Activated T-cell treated with anti-CD3 and anti-CD28 coated beads, Interleukin-2, amount 50 U/mL, for 24 hours (primary cell): ENCODE measurements at places on chromosomes 5 and 9.

DNA sequence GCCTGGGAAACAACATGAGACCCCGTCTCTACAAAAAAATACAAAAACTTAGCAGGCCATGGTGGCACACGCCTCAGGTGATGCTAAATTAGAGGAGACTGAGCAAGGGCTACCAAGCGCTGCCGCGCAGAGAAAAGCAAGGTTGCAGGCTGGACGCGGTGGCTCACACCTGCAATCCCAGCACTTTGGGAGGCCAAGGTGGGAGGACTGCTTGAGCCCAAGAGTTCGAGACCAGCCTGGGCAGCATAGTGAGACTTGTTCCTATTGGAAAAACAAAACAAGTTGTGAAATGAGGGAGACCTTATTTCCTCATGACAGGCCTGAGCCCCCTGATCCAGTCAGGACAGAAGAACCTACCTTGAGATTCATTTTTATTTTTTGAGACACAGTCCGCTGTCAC lies 11.5 kb downstream of the RNF44 start:
- no peak for DNase-seq
- H3K4me1 ChIP-seq = peaks cover 27% of the 10 kb centered on the region
- H3K4me3 ChIP-seq = no peak overlapping the region
- H3K27ac ChIP-seq = no peak overlapping the region

GRCh38 chr9:134163371-134164196 lies 780 bp downstream of the RNU6ATAC start:
- H3K4me1 ChIP-seq = peaks cover 26% of the 10 kb centered on the region
- H3K4me3 ChIP-seq = no peak overlapping the region
- H3K27ac ChIP-seq = no peak overlapping the region
- H3K27me3 ChIP-seq = no peaks in the 10 kb centered on the region

- peaks cover 44% of the 10 kb centered on the region for H3K4me1 ChIP-seq
- H3K36me3 ChIP-seq = peaks cover 70% of the 10 kb centered on the region
- no peaks in the 10 kb centered on the region for H3K27me3 ChIP-seq
- peak overlapping the region; percentile 100 for H3K27ac ChIP-seq
- H3K4me3 ChIP-seq = peak overlapping the region; percentile 90
Observed at GRCh38 chr5:43485406-43485805, 1.7 kb upstream of the TMEM267 start.

DNA sequence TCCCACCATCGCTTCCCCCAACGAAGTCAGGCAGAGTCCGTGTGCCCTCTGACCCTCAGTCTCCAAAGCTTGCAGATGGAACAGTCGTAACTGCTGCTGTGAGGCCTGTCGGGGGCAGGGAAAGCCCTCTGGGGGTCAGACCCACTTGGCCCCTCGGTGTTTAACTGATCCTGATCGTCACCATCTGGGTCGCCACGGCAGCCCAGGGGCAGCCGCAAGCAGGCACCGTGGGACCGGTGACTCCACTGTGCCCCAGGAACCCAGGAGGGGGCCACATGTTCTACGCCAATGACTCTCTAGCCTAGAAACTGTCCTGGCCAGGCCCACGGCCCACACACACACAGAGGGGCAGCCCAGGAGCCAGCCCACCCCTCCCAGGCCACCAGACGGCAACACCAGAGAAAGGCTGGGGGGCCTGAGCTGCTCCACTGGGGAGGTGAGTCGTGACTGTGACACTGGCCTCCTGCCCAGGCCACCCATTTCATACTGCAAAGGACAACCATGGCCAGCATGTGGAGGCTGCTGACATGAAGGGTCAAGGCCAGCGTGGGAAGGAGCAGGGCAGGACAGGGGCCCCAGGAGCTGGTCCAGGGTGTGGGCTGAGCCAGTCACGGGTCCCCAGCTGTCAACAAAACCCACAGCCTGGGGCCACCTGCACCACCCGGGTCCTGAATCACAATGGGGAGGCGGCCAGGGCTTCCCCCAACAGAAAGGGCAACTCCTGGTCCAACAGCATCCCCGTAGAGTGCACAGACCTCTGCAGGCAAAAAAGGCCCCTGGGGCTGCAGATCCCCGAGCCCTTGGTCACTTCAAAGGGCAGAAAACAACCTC lies 20.8 kb downstream of the VAV2 start:
- no peak for DNase-seq
- H3K27me3 ChIP-seq = no peaks in the 10 kb centered on the region
- no peaks in the 10 kb centered on the region for H3K36me3 ChIP-seq
- no peak overlapping the region for H3K27ac ChIP-seq
- H3K4me1 ChIP-seq = no peaks in the 10 kb centered on the region
- no peak overlapping the region for H3K4me3 ChIP-seq

DNA sequence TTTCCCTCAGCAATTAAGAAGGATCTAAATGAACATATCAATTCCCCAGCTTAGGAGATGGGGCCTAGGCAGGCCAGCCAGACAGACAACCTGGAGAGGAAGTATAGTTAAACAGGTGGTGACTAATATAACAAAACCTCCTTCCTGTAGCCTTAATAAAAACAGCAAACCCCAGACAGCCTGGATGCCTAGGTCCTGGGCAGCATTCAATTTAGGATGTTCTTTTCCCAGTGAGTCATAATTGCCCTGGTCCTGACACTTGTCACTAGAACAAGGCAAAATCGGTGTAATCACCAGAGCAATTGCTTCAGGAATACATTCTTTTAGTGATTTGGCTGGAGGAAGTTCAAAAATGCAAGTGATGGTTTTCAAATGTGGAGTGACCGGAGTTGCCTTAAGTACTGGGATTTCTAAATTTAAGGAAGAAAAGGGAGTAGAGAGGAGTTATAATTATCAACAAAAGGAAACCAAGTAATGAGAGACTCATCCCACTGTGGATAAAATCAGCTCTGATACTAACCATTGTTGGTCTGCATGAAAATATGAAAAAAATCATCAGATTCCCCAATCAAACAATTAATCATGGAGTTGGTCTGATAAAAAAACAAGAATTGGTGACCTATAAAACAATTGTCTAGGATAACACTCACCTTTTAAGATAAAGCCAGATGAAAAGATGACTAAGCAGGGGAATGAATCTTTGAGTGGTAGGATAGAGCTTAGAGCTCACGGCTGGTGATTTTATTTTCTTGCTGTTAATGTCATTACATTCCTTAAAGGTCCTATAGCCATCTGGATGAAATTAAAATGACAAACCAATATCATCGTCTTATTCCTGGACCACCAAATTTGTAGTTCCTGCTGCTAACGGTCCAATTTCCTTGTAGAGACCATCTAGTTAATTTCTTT lies 39.0 kb upstream of the TARS1 start:
- no peaks in the 10 kb centered on the region for H3K4me1 ChIP-seq
- H3K4me3 ChIP-seq = no peak overlapping the region
- no peaks in the 10 kb centered on the region for H3K36me3 ChIP-seq
- peaks cover 3% of the 10 kb centered on the region for H3K27me3 ChIP-seq

- no peaks in the 10 kb centered on the region for H3K27me3 ChIP-seq
- H3K4me1 ChIP-seq = no peaks in the 10 kb centered on the region
- no peak overlapping the region for H3K27ac ChIP-seq
- no peak for DNase-seq
Observed at GRCh38 chr5:121189342-121190305, 662.1 kb upstream of the FTMT start.

DNA sequence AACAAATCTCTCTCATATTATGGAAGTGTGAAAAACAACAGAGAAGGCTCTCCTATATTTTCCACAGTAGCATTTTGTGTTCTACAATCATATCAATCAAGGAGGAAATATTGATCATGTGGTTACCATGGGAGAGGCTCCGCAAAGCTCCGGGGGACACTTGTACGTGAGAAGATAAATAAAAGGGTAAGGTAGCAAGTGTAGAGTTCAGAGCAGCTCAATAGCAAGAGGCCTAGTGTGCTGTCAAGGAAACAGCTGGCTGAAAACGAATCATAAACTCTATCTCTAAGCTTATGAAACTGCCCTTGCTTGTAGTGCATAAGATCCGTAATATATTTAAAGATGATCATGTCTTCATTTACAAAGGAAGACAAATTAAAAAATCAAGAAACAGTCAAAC lies 57.5 kb downstream of the CDH18 start:
- no peak overlapping the region for H3K27ac ChIP-seq
- H3K4me3 ChIP-seq = no peak overlapping the region
- no peaks in the 10 kb centered on the region for H3K36me3 ChIP-seq
- DNase-seq = no peak
- H3K4me1 ChIP-seq = no peaks in the 10 kb centered on the region

DNA sequence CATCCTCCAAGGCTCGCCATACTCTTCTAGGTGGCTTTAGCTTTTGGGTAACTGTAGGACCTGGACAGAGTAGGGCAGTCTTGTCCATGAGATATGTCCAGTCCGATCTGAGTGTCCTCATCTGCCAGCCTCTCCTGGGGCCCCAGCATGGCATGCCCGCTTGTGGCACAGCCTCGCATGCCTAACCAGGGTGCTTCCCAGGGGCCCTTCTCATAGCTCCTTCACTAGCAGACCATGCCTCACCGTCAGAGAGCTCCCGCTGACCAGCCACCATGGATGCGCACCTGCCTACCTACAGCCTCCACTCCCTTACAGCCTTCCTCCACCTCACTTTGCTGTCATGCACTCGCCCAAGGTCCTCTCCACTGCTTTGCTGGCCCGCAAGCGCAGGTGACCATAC lies 60.6 kb upstream of the FNIP1 start:
- no peak overlapping the region for H3K27ac ChIP-seq
- peaks cover 14% of the 10 kb centered on the region for H3K4me1 ChIP-seq
- no peaks in the 10 kb centered on the region for H3K27me3 ChIP-seq
- no peak for DNase-seq

- H3K36me3 ChIP-seq = no peaks in the 10 kb centered on the region
- H3K27me3 ChIP-seq = peaks cover 4% of the 10 kb centered on the region
- no peak overlapping the region for H3K4me3 ChIP-seq
Observed at GRCh38 chr5:114434396-114435219, 72.7 kb downstream of the KCNN2 start.

DNA sequence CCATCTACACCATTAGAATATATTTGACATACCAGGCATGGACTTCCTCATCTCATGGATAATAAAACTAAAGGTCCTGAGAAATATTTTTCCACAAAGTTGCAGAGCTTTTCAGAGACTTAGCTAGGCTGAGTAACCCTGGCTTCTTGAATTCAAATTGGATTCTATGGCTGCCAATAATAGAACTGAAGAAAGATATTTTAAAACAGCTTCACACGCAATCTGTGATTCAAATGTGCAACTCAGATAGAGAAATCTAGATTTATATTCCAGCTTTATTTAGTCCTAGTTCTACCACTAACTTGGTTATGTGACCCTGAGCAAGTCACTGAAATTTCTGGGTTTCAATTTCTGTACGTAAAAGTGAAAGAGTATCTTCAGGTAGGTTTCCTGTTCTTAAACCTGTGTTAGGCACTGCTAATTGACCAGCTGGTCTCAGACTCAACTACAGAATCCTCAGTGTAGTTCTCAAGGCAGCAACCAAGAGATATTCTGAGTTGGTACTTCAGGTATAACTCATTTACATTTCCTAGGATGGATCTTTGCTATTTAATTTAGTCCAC lies 235.3 kb downstream of the GABRB2 start:
- H3K27me3 ChIP-seq = no peaks in the 10 kb centered on the region
- H3K36me3 ChIP-seq = no peaks in the 10 kb centered on the region
- DNase-seq = no peak

GRCh38 chr9:92979283-92980056 lies 32.1 kb downstream of the FGD3 start:
- peak overlapping the region; percentile 86 for H3K27ac ChIP-seq
- H3K4me3 ChIP-seq = peak overlapping the region; percentile 11
- peaks cover 72% of the 10 kb centered on the region for H3K4me1 ChIP-seq
- peaks cover 87% of the 10 kb centered on the region for H3K36me3 ChIP-seq
- DNase-seq = no peak
- no peaks in the 10 kb centered on the region for H3K27me3 ChIP-seq

DNA sequence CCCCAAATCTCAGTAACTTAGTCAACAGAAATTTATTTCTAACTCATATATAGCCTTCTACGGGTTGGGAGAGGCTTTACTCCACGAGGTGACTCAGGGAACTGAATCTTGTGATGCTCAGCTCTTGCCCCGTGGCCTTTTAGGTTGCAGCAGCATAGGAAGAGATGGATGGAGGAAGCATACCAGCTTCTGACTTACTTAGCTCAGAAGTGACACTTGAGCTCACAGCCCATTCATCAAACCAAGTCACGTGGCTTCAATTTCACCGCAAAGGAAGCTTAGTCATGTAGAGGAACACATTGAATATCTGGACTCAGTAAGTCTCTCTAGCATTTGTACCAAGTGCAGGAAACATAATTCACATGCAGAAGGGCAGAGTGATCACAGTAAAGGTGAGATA lies 124.1 kb upstream of the KCNN2 start:
- no peak overlapping the region for H3K4me3 ChIP-seq
- H3K27ac ChIP-seq = no peak overlapping the region
- no peaks in the 10 kb centered on the region for H3K36me3 ChIP-seq
- H3K27me3 ChIP-seq = no peaks in the 10 kb centered on the region

- no peaks in the 10 kb centered on the region for H3K4me1 ChIP-seq
- H3K36me3 ChIP-seq = no peaks in the 10 kb centered on the region
- H3K27ac ChIP-seq = no peak overlapping the region
- H3K4me3 ChIP-seq = no peak overlapping the region
- no peaks in the 10 kb centered on the region for H3K27me3 ChIP-seq
- no peak for DNase-seq
Observed at GRCh38 chr5:170903075-170903474, 41.3 kb downstream of the RANBP17 start.

- no peak overlapping the region for H3K27ac ChIP-seq
- H3K36me3 ChIP-seq = no peaks in the 10 kb centered on the region
- H3K4me1 ChIP-seq = no peaks in the 10 kb centered on the region
- H3K4me3 ChIP-seq = no peak overlapping the region
Observed at GRCh38 chr5:123964884-123965283, 452.9 kb downstream of the CSNK1G3 start.

GRCh38 chr9:30913331-30913730 lies 1471.1 kb upstream of the ACO1 start:
- H3K27ac ChIP-seq = no peak overlapping the region
- H3K4me1 ChIP-seq = no peaks in the 10 kb centered on the region
- H3K36me3 ChIP-seq = no peaks in the 10 kb centered on the region
- no peaks in the 10 kb centered on the region for H3K27me3 ChIP-seq
- H3K4me3 ChIP-seq = no peak overlapping the region

- H3K4me1 ChIP-seq = no peaks in the 10 kb centered on the region
- H3K36me3 ChIP-seq = no peaks in the 10 kb centered on the region
- no peak for DNase-seq
- no peak overlapping the region for H3K27ac ChIP-seq
- H3K27me3 ChIP-seq = no peaks in the 10 kb centered on the region
- H3K4me3 ChIP-seq = no peak overlapping the region
Observed at GRCh38 chr5:152855441-152855840, 450.4 kb upstream of the NMUR2 start.
